Erythroblast (primary cell): ENCODE measurements at places on chromosomes 7 and 10.

DNA sequence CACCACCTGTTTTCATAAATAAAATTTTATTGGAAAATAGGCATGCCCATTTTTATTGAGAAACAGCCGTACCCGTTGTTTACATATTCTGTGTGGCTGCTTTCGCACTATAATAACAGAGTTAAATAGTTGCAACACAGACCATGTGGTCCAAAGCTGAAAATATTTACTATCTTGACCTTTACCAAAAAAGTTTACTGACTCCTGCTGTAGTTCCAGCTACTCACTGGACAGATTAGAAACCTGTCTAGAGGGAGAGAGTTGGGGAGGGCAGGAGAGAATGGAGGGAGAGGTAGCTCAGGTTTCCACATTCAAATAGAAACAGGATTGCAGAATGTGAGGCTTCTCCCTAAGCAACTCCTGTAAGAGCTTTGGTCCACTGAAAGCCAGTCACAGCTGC, 55.1 kb upstream of the GLCCI1 start:
- no peak for DNase-seq

DNA sequence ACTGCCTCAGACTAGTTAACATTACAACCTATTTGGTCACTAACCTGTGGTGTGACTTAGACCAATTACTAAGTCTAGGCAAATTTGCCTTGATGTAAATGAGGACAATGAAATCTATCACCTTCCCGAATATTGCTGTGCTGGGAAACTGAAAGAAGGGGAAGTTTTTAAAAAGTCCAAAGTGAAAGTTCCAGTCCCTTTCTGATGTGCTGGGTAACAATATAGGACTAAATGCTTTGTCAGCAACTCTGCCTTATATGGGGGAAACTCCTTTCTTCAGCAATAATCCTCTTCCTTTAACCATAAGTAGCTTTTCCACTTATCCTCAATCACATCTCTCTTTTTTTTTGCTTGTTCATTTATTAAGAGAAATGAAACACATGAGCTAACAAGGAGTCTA, 3.9 kb downstream of the PIK3AP1 start:
- DNase-seq = no peak

DNA sequence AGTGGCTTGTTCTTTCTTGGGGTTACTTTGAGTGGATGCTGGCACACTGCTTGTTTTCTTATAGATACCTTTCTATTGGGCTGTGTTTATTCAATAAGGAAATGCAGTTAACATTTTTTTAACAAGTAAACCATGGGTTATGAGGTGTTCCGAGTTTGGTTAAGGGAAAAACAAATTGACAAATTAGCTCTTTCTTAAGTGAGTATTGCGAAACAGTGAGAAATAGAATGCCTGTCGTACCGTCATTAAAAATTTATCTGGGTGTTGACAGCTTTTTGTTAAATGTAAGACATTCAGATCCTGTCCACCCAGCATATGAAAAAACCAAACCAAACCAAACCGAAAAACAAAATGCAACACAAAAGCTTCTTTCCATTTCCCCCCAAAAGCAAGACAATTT, 6.2 kb downstream of the CUX1 start:
- DNase-seq = peak; percentile 17

DNA sequence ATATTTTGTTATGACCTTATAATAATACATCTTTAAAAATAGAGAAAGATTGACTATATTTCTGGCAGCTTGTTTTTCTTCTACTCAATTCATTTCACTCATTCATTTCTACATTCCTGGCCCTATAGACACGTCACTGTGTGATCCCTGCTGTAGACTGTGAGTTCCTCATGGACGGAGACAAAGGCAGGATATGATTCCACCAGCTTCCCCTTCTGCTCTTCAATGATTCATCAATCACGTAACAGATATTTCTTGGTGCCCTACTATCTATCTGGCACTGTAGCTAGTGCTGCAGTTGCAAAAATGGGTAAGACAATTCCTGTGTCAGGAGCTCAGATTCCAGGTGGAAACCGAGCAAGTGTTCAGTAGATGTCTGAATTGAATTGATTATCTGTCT, 415.0 kb downstream of the SFMBT2 start:
- DNase-seq = no peak

DNA sequence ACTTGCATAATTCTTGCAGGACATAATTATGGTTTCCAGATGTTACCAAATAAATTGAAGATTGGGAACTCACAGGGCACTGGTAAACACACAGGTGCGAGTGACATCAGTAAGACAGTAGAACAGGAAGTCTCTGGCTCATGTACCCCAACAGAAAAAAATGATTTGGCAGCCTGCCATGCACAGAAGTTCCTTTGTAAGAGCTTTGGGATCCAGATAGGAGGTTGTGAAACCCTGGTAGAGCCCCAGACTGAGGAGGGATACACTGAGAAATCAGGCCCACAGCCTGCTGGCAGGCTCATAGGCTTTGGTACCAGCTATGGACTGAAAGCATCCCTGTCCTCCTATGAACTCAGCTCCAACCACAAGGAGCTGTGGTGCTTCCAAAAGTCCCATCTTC, 118.0 kb downstream of the COBL start:
- DNase-seq = no peak

GRCh38 chr10:77605466-77605865, 32.1 kb downstream of the KCNMA1 start:
- no peak for DNase-seq

DNA sequence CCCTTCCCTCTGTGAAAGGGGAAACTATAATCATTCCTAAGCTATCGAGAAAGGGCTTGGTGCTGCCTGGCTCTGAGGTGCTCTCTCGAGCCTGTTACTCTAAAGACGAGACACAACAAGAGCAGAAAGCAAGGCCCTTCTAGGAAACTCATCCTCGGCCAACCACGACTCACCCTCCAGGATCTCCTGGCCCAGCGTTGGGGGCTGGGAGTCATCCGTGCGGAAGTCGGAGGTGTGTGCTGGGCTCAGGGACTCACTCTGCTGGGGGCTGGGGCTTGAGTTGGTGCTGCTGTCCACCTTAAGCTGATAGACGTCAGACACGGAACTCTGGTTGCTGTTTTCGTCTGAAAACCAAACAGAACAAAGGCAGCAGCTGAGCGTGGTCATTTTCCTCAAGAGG, 17.6 kb upstream of the BAZ1B start:
- no peak for DNase-seq

- DNase-seq = no peak
Measured at GRCh38 chr10:78542521-78542920, 508.9 kb downstream of the RPS24 start.

GRCh38 chr7:31432836-31433340, 81.0 kb upstream of the ITPRID1 start:
- no peak for DNase-seq

DNA sequence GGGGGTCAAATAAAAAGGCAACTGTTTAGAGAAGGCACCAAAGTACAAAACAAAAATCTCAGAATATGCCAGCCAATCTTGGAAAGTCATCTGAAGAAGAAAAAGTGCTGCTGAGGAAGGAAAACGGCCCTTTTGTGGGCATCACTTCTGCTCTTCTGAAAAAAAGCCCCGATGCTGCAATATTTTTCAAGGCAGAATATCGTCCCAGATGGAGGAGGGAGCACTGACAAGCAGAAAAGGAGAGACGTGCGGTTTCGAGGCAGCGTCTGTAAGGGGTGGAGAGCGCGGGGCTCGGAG, 959 bp upstream of the ATRNL1 start:
- no peak for DNase-seq

DNA sequence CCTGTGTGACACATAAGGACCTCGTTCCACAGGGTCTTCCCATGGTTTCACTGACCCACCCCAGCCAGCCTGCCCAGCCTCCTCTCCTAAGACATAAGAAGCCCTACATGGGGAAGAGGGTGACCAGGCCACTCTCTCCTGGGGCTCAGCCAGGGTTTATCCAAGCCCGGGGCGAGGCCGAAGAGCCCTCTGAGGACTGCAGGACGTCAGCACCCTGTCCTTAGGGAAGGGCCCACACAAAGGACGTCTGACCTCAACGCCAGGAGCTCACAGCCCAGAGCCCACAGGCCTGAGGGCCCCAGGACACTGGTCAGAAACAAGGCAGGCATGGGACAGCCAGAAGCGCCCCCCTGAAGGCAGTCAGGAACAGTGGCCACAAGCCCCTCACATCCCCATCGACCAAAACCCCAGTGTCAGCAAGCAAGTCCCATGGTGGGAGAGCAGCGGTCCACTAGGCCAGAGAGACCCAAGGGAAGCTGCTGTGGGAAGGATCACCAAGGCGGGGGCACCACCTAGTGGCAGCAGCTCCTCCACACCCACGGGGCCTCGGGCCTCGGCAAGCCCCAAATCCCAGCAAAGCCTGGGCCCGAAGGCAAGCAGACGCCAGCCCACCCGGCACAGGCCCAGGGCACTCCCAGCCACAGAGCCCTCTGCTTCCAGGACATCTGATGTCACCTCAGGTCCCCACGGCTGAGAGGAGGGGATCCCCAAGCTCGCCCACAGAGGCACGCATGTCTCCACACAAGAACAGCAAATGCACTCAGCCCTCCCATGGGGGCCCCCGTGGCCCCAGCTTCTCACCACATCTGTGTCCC, 23.4 kb downstream of the MAD1L1 start:
- peak; percentile 52 for DNase-seq

- no peak for DNase-seq
Measured at GRCh38 chr10:122592161-122592560, 31.6 kb downstream of the DMBT1 start.

GRCh38 chr7:88106434-88106833, 113.4 kb downstream of the SRI start:
- DNase-seq = no peak

DNA sequence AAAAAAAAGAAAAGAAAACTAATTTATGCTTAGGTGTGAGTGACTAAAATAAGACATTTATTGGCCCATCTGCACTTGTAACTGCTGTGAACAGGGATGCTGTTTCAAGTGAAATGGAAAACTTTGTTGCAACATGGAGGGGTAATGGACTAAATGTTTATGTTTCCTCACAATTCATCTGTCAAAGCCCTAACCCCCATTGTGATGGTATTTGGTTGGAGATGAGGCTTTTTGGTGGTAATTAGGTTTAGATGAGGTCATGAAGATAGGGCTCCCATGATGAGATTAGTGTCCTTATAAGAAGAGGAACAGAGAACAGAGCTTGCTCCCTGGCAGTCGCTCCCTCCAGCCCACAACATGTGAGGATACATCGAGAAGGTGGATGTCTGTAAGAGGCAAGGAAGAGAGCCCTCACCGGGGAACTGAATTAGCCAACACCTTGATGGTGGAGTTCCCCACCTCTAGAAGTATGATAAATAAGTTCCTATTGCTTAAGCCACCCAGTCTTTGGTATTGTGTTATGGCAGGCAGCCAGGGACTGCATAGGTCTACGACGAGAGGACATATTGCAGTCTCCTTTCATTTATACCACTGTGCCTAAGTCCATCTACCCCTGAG, 28.6 kb upstream of the VCL start:
- no peak for DNase-seq

DNA sequence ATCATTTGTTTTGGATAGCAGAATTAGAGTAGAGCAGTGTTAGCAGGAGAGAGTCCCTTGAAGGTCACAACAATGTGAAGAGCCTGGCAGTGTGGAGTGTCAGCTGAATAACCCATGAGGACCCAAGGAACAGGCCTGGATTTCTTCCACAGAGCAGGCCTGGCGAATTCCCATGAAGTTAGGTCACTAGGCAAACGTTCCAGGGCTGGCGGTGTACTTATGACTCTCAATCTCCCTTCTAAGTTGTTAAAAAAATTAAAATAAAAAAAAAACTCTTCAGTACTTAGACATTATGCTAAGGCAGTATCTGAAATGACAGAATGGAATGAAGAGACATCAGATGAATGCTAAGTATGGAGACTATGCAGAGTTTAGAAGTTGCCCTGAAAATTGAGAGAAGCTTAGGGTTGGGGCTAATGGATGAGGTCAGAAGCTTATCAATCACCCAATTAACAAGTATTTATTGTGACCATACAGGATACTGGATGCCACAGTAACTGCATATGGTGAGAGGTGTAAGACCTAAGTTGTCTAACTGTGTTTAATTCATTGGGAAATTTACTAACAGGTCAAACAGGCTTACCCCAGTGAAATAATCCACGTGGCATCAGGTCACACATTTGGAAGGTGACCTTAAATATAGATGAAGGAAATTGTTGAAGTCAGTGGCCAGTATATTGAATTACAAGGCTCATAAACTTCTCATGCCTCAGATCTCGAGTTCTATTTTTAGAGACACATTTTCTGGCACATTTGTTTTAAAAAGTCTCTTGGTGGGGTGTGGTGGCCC, 126.2 kb upstream of the NRP1 start:
- DNase-seq = no peak

- DNase-seq = no peak
Measured at GRCh38 chr7:101985057-101985902, 167.9 kb downstream of the CUX1 start.

DNA sequence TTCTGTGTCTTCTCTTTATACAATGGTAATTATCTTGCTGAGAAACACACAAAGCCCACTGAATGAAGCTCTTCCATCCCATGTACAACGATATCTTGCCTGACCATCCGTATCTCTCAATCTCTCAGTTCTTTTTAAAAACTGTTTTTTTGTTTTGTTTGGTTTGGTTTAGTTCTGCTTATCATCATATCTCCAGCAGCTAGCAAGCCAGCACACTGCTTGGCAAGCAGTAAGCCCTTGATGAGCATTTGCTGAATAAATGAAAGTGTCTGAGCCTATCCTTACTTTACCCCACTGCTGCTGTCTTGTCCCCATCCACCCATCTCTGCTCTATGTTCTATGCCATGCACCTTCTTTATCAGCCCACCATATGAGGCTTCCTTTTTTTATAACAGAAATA, 34.2 kb downstream of the ITGB1 start:
- peak; percentile 65 for DNase-seq

DNA sequence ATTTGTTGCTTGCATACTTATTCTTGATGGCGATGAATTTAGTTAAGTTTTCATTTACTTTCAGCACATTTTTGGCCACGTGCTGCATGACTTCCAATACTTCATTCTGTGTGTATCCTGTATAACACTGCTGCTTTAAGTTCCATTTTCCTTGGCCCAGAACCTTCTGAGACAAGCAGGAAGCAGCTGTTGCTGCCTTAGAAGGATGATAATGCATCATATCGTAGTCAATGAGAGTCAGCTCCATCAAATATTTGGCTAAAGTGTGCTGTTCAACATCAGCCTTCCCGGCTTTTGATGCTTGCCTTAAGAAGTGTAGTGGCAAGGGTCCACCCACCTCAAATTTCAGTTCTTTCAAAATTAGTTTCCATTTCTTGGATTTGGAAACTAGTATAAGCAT, 59.2 kb upstream of the GLCCI1 start:
- no peak for DNase-seq

GRCh38 chr7:158321056-158321700, 266.4 kb downstream of the PTPRN2 start:
- DNase-seq = no peak

DNA sequence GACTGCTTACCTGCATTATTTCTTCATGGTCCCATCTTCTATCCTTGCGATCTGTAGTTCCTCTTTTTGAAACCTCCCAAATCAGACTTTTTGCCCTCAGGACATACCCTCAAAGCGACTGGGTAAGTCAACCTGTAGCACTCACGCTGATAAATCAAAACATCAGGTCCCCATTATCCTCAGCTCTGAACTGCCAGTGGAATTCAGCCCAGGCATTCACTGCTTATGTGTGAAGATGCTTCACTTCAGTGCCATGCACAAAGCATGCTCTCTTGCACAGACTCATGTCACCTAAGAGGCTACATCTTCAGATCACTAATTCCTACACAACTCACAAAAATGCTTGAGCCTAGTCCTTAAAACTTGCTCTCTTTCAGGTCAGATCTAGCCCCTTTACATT, 283.6 kb upstream of the KLF6 start:
- no peak for DNase-seq
